Anterior cingulate cortex (tissue), 58 donors: ENCODE measurements at places on chromosomes 13 and 19.

DNA sequence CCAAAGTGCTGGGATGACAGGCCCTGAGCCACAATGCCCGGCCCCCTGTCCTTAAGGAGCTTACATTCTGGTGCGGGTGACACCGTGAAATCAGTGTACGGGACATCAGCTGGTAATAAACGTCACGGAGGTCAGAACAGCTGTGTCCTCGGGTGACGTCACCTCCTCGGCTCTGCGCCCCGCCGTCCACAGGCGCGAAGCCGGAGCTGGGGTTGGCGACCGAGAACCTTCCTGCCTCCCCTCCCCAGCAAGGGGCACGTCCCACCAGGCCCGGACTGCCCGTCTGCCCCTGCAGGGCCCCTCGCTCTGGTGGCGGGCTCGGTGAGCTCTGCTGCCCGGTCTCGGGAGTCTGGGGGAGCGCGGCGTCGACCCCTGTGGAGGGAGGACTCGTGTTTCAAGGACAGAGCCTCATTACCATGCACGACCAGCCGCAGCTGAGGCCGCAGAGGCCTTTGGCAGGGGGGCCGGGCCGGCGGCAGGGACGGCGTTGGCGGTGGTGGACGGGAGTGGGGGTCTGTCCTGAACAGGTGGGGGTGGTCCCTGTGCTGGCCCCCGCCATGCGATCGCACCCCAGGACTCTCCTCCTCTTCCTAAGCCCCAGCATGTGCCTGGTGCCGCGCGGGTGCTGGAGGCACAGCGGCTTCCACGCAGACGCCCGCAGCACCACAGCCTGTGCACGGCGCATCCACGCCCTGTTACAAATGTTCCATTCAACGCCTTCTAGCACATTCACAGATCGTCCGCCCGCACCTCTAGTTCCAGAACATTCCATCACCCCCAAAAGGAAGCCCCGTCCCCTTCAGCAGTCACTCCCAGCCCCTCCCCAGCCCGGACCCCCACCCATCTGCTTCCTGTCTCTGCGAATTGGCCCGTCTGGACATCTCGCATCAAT, 5.4 kb downstream of the LINGO3 start:
- no peak for DNase-seq

GRCh38 chr13:87810391-87810801, 139.2 kb downstream of the SLITRK5 start:
- no peak for DNase-seq

DNA sequence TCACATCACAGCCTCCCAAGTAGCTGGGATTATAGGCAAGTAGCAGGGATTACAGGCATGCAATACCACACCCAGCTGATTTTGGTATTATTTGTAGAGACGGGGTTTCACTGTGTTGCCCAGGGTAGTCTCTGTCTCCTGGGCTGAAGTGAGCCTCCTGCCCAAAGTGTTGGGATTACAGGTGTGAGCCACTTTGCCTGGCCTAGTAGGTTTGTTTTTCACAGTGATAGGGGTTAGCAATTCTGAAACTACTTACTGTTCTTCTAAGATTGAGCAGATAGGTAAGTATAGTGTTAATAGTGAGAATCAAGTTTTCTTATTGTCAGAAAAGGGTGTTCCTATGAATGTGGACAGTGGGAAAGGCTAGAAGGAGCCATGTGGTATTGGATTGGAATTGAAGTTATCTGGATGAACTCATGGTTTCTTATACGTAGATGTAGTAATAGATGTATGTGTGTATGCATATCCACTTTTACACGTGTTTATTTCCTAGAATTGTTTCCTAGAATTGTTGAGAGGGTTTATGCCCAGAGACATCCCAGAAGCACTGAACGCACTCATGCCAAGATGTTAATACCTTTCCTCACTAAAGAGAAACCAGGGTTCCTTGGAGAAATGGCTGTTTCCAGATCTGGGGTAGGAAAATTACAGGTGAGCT, 49.1 kb downstream of the SAE1 start:
- no peak for DNase-seq

DNA sequence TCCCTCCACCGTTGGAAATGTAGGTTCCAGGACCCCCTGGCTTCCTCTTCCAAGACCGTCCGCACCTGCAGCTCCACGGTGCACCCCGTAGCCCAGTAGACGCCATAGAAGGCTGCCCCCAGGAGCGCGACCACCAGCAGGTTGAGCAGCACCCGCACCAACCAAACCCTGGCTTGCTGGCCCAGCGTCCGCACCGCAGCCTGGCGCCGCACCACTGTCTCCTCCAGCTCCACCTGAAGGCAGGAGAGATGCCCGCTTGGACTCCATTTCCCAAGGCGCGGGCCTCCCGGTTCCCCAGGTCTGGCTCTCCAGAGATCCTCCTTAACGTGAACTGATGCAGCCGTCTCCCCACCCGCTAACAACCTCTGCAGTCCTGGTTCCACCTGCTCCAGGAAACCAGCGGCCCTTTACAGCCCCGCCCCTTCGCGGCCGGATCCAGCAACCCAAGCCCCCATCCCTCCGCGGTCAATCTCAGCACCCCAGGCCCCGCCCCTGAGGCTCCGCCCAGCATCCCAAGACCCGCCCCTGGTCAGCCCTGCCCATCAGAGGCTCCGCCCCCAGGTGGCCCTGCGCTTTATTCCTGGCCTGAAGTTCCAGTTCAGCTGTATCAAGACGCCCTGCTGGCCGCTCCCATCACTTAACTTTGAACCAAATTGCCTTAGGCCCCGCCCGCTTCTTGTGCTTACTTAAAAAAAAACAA, 5.0 kb upstream of the LENG1 start:
- no peak for DNase-seq

DNA sequence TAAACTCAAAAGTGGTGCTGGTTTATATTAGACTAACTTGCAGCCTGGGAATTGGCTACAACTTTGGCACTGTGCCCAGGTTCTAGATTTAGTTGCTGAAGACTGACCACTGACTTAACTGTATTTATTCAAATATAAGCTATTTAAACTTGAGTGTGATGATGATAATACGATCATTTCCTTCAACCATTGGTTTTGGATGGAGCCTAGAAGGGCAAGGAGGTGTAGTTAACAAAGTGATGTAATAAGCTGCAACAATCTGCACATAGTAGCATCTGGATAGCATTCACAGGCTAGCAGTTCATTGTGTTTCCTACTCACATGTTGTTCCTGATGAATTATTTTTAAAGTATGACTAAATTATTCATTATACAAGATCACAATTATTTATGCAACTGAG, 55.2 kb upstream of the DACH1 start:
- DNase-seq = no peak

GRCh38 chr19:46288896-46289588, 7.8 kb upstream of the HIF3A start:
- no peak for DNase-seq

DNA sequence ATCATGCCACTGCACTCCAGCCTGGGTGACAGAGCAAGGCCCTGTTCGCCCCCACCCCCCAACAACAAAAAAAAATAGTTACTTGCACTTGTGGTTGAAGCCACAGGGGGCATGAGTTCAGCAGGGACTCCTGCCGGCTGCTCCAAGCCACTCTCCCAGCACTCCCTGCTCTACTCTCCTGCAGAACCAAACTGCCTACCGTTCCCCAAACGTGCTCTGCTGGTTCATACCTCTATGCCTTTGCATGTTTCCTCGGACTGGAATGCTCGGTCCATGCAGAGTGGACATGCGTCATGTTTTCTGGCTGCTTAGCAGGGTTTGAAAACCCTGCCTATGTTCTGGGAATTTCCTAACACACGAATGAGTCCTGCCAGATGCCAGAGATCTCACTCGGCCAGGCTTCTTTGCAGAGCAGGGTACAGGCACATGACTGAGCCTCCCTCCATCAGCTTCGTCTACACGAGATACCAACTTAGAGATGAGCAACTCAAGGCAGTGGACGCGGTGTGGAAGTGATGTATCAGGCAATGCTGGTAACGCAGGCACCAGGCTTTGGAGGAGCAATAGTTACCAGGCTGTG, 8.5 kb upstream of the SLC25A15 start:
- no peak for DNase-seq

GRCh38 chr19:47699360-47699917, 13.8 kb upstream of the EHD2 start:
- peak; percentile 12 for DNase-seq

DNA sequence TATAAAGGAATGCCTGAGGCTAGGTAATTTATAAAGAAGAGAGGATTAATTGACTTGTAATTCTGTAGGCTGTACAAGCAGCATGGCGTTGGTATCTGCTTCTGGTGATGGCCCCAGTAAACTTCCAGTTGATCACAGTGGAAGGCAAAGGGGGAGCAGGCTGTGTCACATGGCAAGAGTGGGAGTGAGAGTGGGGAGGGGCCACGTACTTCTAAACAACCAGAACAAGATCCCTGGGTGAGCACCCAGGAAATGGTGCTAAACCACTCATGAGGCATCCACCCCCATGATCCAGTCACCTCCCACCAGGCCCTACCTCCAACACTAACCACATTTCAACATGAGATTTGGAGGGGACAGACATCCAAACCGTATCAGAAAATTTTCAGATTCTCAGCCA, 3.0 kb upstream of the RNF113B start:
- DNase-seq = no peak

DNA sequence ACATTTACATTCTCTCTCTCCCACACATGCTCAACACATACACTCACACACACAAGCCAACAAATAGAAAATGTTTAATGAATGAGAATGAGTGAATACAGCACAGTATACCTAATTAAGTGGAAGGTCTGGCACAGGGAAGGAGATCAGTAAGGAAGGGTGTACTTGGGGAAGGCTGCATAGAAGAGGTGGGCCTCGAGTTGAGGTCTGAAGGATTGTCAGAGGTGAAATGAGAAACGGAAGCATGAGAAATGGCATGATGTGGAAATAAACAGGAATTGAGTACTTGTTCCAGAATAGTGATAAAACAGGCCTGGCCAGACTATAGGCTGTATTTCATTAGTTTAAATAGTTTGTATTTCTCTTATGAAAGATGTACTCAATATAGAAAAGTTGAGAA, 136.2 kb downstream of the FLT1 start:
- no peak for DNase-seq

DNA sequence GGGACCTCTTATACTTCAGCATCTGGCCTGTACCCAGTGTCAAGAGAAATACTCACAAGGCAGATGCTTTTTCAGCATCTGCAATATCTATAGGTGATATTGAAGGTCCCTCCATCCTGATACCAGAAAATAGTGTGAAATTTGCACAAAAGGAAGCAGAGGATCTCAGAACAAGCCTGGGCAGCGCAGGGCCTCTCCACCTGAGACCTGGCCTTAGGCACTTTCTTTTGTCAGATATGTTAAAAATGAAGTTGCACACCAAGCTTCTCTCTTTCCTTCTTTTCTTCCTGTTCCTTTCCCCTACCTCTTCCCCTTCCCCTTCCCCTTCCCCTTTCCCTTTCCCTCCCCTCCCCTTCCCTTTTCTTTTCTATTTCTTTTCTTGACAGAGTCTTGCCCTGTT, 62.2 kb downstream of the ARHGEF18 start:
- no peak for DNase-seq

- no peak for DNase-seq
These were observed 333.9 kb downstream of the MYO16 start for GRCh38 chr13:108963276-108963810.

DNA sequence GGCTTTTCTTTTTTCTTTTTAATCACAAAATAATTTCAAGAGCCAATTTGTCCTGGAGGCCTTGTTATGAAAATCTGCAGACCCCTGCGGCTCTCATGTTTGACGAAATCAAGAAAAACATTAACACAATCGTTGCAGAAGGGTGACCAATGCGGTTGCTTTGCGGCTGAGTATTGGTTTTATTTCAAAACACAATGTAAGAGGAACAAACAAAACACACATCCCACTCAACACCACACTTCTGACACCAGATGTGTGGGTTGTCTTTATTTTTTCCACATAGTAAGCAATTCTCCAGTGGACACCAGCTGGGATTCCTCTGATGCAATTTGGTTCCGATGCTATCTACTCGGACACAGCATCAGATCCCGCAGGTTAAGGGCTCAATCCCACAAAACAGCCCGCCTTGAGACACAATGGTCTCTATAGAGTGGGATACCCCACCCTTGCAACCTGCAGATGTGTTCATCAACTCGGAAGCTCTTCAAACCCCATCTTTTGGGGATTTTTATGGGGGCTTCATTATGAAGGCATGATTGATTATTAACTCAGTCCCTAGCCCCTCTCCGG, 21.9 kb upstream of the CCDC124 start:
- DNase-seq = no peak

DNA sequence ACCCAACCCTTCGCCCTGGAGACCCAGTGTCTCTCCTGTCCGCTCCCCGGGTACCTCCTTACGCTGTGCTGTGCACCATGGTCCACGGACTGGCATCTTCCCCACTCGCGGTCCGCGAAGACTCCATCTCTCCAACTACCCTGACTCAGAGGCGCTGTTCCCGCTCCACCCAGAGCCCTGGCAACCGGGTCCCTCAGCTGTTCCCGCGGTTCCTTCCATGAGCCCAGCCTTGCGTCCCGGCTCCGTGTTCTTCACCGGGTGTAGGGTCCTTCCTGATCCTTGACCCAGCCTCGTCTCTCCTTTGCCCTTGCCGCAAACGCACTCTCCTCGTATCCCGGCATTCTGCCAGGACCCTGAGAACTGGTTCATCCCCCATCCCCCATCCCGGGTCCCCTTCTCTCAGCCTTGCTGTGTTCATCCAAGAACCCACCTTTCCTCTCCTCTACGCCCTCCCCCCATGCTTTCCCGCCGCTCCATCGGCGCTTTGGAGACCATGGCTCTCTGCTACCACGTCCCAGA, 664 bp downstream of the ICAM5 start:
- DNase-seq = no peak

DNA sequence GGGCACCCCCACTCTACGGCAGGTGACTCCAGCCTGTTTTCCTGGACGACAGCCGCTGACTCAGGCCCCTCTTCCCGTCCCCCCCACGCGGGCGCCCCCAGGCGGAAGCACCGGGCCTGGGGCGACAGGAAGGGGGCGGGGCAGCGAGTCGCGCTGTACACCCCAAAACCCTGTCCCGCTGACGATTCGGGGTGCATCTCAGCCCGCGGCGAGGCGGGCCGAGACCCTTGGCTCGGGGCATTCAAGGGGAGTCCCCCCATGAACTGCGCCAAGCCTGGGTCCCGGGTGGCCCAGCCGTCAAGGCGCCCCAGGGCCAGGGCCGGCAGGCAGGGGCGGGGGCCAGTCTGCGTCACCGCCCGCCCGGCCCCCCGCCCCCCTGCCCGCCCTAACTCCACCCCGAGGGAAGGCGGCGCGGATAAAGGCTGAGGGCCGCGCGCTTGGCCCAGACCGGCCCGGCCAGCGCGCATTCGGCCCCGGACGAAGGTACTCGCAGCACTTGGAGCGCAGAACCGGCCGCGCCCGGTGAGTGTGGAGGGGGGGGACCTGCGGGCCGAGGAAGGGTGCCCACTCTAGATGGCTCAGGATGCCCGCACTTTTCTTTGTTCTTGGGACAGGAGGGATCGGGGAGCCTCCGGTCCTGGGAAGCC, at the start of gene MIDN:
TSS of gene MIDN (plus strand) at position 445 of the 647 bp plus-strand sequence. CDS start 1,714 bp downstream, outside the sequence.
- peak; percentile 81 for DNase-seq

DNA sequence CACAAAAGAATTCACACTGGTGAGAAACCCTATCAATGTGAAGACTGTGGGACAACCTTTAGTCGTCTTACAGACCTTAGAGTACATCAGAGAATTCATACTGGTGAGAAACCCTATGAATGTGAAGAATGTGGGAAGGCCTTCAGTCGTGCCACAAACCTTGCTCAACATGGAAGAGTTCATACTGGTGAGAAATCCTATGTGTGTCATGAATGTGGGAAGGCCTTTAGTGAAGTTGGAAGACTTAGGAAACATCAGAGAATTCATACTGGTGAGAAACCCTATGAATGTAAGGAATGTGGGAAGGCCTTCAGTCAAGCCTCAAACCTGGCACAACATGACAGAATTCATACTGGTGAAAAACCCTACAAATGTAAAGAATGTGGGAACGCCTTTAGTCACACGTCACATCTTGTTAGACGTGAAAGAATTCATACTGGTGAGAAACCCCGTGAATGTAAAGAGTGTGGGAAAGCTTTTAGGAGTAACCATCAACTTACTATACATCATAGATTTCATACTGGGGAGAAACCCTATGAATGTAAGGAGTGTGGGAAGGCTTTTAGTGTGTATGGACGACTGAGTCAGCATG, 24.0 kb upstream of the ZNF573 start:
- DNase-seq = no peak
